ENCODE measurements at places on chromosomes 5 and 9. TPM values are rescaled to one million over a fixed set of nuclear protein-coding genes. Genes with fewer than 3 reads are reported as not detected.
A peak's percentile ranks its signal among the peaks of the same experiment; 100 is the strongest.

GRCh38 chr5:17123010-17123409 lies 94.4 kb upstream of the BASP1 start:
- no peak for DNase-seq

GRCh38 chr9:111095441-111095840 lies 57.2 kb upstream of the LPAR1 start:
- DNase-seq: no peak

DNA sequence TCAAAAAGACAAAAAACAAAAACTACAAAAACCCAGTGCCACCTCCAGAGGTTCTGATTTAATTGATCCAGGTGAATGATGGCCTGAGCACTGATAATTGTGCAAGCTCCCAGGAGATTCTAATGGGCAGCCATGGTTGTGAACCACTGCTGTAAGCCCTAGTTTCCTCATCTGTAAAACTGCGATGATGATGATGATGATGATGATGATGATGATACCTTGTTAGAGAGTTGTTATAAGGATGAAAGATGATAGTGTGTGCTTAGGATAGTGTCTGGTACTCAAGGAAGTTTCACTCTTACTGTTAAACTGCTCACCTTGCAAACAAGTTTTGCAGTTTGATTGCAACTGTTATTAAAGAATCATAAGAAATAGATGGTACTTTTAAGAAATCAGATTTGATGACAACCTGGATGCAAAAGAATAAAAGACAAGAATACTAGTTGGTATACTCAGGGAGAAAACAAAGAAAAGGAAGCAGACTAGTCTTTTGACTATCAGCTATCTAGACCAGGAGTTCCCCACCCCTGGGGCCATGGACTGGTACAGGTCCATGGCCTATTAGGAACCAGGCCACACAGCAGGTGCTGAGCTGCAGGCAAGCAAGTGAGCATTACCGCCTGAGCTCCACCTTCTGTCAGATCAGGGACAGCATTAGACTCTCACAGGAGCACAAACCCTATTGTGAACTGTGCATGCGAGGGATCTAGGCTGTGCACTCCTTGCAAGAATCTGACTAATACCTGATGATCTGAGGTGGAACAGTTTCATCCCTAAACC lies 98.0 kb downstream of the OR2K2 start:
- no peak for DNase-seq

Gene SMIM32
- total RNA-seq: not detected

Gene DNAJC21
- 54.8 TPM for total RNA-seq

DNA sequence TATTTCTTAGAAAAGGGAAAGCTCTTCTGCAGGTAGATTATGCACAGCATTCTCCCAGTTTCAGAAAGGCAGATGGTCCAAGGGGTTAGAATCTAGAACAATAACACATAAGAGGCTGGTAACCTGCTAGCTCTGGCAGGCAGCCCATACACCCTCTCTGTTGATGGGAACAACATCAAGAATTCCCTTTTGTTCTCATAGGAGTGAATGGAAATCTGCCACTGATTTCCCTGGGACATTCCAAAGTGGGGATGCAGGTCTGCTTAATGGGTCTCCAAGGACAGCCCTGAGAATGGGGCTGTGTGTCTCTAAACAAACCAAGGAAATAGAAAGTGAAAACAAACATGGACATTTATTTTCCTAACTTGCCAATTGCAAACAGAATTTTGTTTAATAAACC lies 456.8 kb downstream of the EBF1 start:
- DNase-seq: peak; percentile 42

GRCh38 chr5:111997308-111997707 lies 240.3 kb upstream of the NREP start:
- no peak for DNase-seq

Gene RABGAP1
- 47.4 TPM for total RNA-seq

DNA sequence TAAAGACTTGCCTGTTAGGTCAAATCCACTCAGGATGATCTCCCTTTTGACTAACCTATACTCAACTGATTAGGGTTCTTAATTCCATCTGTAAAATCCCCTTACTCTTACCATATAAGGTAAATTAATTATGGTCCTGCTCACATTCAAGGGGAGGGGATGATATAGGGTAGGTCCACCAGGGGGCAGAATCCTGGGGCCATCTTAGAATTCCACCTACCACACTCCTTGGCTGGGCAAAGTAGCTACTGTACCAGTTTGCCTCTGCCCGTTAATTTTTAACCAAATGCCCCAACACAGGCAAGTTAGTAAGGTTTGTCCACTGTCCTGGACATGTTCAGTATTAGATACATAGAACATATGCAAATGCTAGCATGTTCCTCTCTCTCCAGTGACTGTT lies 262.4 kb downstream of the SEMA5A start:
- no peak for DNase-seq

Gene PCDHAC2
- total RNA-seq: 0.10 TPM

DNA sequence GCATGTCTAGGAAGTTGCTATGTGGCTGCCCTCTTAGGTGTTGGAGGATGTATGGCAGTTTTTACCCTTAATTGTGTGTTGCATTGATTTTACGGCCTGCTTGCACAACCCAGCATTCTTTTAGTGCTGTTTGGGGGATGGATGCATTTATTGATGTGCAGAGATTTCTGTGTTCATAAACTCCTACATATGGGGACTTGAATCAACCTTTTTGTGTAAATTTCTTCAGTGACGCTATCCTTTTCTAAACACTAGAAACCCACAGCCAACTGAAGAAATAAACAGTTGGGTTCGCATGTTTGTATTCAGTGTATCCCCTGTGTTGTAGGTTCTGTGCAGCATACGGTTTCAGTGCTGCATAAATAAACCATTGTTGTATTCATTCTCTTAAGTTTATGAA lies 263.7 kb downstream of the RASEF start:
- DNase-seq: no peak

- DNase-seq: no peak
These were observed 7.3 kb upstream of the RPS6 start for GRCh38 chr9:19387317-19387716.

DNA sequence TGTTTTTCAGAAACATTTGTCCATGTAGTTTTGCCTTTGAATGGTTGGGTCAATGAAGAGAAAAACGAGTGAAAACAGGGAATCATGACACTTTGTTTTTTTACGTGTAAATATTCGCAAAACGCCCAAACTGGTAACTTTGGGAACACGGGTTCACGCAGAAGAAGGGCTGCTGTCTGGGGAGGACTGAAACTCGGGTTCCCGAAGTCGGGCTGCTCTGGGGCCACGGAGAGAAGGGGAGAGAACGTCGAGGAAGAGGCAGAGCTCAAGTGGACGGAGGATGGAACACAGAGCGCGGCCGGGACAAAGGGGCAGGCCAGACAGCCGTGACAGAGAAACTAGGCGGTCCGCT lies 478 bp upstream of the SETD9 start:
- DNase-seq: peak; percentile 86

DNA sequence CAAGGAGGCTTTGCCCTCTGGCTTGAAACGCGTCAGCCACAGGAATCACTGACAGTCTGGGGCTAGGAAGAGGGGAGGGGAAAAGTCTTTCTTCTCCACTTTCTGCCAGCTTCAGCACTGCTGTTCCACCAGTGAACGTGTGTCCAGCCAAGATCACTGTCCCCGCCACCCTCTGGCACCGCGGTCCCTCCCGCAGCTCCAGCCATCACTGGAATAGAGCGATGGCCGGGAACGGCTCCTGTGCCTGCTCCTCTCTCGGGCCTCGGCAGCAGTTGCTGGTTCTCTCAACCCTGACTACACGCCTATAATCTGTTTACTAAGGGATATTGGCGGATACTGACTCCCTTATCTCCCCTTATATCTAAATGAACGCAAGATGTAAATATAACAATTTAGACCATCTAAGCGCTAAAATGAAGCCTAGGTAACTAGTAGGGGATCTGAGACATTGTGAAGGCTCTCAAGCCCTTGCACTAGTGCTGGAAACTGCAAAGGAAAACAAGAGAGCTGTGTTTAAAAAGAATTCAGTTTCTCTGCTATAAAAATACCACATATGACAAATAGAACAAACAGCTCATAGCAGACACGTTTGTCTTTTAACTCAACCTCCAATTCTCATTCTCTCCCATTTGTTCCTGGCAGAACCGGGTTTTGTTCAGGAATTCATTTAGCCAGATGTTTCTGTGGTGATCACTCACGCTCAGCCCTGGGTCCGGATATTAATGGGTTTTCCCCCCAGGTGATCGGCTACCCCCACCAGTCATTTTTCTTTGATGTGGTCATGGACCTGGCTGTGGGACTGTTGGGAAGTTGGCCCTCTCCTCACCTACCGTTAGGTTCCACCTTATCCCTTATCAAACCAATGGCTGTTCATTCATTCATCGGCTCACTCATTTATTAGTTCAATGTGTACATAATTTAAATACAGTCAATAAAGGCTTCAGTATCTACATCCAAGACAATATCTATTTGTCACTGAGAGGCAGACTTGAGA lies 149.8 kb downstream of the MED10 start:
- DNase-seq: no peak

Gene LAMC3
- 0.07 TPM for total RNA-seq

DNA sequence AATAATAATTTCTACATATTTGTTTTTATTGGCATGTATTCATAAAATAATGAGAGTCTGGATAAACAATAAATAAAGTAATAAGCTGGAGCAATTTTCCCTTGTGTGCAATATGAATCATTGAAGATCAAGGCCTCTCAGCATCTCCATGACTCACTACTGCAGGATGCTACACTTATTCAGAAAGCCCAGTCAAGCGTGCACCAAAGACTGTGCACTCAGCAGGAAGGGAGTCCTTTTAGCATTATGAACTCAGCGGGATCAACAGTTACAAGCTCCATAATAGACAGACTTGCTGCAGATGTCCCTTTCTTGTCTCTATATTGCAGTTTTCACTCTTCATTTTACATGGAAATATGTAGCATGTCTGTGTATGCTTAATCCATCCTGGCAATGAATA lies 485.3 kb downstream of the CDH9 start:
- no peak for DNase-seq

Gene NTNG2
- 1.9 TPM for total RNA-seq

- DNase-seq: no peak
These were observed 1215.9 kb downstream of the EFNA5 start for GRCh38 chr5:106454651-106455415.

Gene CAVIN4
- total RNA-seq: 71.6 TPM

GRCh38 chr5:159156426-159157238 lies 52.7 kb downstream of the RNF145 start:
- DNase-seq: no peak

GRCh38 chr5:147093138-147093537 lies 141.7 kb upstream of the STK32A start:
- no peak for DNase-seq

Gene ROR2
- total RNA-seq: 0.87 TPM

DNA sequence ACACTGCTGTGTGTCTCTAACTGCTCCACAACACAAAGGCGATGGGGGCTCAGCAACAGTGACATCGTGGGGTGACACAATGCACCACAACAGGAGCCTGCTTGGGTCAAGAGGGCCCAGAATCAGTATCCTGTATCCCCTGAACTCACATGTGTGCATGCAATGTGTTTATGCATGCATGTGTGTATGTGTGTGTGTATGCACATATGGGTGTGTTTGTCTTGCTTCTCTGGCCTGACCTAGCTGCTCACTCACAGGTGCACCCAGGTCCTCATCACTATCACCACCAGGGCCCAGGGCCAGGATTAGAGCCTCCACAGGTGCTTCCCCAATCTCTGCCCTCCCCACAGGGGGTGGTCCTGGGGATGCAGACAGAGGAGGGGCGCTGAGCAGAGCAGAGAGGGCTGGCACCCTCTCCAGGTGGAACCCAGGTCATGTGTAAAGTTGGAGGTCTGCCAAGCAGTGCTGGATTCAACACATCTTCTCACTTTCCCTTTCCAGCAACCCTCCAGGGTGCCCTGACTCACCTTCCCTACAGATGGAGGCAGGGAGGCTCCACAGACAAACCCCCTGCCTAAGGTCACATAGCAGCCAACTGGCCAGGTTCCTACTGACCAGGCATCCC lies 18.1 kb upstream of the ZNF484 start:
- DNase-seq: no peak

Gene TMEFF1
- not detected for total RNA-seq

Gene ENHO
- total RNA-seq: 0.40 TPM

- no peak for DNase-seq
These were observed 151.2 kb downstream of the TTC39B start for GRCh38 chr9:15155826-15156225.

DNA sequence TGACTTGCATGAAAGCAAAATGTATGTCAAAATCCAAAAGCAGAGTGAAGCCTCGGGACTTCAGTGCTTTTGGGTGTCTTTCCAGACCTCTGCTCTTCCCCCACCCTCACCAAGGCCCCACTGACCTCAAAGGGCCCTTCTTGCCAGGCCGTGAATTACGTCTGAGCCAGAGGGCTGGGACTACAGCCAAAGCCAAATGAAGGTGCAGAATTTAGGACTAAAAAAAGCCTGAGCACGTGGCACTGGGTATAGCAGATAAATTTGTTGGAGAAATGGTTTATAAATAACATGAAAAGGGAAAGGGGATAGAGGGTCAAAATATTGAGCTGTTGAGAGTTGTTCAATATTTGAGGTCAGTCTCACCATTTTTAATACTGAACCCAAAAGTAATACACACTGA lies 163.4 kb downstream of the GHR start:
- DNase-seq: peak; percentile 73

Gene TPD52L3
- not detected for total RNA-seq

- DNase-seq: no peak
These were observed 4.0 kb downstream of the TUT7 start for GRCh38 chr9:86350006-86350760.

DNA sequence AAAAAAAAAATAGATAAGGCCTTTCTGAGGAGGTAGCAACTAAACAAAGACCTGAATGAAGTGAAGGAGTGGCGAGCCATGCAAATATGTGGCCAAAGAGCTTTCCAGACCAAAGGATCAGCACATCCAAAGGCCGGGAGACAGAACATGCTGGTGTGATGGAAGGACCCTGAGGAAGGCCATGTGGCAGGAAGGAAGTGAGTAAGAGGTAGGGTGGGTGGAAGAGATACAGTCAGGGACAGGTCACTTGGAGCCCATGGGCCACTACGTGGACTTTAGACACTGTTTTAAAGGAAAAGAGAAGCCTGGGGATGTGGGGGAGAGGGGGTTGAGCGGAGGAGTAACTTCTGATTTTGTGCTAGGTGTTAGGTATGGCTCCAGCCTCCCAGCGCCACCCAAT lies 31.3 kb downstream of the SPRY4 start:
- no peak for DNase-seq

Gene SLC6A3
- total RNA-seq: not detected

Gene LCN1
- not detected for total RNA-seq

DNA sequence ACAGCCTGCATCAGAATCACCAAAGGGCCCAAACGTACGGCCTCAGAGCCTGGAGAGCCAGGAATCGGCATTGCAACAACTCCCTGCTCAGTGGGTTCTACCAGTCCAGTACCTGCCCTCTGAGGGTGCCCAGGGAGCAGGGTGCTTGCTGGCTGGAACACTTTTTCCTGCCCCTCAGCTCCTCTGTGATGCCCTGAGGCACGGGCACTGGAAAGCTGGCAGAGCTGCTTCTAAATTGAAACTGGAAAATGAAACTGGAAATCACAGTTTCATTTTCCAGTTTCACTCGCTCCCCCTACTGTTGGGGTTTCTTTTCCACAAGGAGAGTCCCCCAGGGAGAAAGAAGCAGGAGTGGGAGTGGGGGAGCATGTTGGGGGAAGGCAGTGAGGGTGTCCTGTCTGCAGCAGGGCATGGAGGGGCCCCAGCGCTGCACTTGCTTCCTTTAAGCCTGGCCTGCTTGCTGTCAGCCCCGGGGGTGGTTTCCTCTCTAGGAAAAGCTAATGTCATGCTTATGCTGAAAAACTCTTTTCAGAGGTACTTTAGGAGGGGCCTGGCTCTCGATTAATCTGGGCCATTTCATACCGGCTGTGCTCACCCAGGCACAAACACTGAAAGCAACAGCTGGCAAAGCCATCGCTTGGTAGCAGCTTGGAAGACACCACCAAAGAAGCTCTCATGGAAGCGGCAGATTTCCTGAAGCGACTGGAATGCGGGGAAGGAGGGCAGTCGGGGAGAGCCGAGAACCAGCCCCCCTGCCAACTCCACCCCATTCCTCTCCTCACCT lies 26.2 kb downstream of the IRF1 start:
- DNase-seq: no peak

Measured in left ventricle myocardium superior (tissue), 1 donor.